ENCODE measurements at places on chromosomes 5 and 9. TPM values are rescaled to one million over a fixed set of nuclear protein-coding genes. Genes with fewer than 3 reads are reported as not detected.
A peak's percentile ranks its signal among the peaks of the same experiment; 100 is the strongest.

DNA sequence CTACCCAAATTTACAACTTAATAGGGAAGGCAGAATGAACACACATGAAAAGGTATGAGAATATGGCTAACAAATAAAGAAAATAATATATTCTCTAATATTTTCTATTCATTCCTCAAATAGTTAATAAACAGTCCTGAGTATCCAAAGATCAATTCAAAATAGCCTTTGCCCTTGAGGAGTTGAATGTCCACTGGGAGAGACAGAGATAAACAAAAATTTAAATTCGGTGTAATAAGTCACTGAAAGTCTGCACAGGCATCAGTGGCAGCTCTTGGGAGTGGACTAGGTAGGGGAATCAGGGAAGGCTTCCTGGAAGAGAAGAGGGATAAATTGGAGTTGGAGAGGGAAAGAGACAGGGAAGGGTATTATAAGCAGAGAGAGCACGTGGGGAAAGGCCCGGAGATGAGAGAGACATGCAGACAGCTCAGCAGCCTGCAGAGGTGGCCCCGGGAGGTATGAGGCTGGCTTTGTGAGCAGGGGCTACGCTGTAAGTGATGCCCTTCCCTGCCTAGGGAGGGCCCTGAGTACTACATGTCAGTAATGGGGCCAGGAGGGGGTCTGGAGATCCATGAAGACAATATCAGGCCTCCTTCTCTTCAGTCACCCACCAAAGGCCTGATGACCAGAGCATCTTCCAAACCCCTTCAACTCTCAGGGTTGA is 137.1 kb downstream of the PDE8B start:
- DNase-seq = no peak
- H3K36me3 ChIP-seq = no peaks in the 10 kb centered on the region
- no peak overlapping the region for H3K27ac ChIP-seq
- no peak overlapping the region for H3K4me3 ChIP-seq

DNA sequence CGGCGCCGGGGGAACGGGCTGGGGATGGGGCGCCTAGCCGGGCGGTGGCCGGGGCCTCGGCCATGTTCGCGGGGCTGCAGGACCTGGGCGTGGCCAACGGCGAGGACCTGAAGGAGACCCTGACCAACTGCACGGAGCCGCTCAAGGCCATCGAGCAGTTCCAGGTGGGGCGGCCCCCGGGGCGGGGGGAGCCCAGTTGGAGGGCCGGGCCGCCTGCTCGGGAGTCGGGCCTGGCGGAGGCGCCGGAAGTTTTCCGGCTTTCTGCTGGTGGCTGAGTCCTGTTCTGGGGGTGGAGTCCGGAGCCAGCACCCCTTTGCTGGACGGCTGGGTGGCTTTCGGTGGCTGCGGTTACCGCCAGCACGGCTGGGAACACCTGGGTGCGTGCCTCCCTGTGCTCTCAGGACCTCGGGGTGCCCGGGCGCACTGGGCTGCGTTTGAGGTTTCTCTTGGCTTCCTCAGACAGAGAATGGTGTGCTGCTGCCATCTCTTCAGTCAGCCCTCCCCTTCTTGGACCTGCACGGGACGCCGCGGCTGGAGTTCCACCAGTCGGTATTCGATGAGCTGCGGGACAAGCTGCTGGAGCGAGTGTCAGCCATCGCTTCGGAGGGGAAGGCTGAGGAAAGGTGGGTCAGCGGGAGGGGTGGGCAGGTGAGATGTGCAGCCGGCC is 454 bp downstream of the NELFB start:
- peaks cover 19% of the 10 kb centered on the region for H3K36me3 ChIP-seq
- peaks cover 23% of the 10 kb centered on the region for H3K27me3 ChIP-seq
- H3K4me1 ChIP-seq = peaks cover 7% of the 10 kb centered on the region
- H3K27ac ChIP-seq = peak overlapping the region; percentile 38
- H3K4me3 ChIP-seq = peak overlapping the region; percentile 98
- no peak for DNase-seq

- peaks cover 3% of the 10 kb centered on the region for H3K36me3 ChIP-seq
- H3K4me3 ChIP-seq = no peak overlapping the region
- H3K4me1 ChIP-seq = no peaks in the 10 kb centered on the region
- no peak for DNase-seq
- no peaks in the 10 kb centered on the region for H3K27me3 ChIP-seq
Observed at GRCh38 chr9:35798658-35799374, 7.4 kb downstream of the NPR2 start.

DNA sequence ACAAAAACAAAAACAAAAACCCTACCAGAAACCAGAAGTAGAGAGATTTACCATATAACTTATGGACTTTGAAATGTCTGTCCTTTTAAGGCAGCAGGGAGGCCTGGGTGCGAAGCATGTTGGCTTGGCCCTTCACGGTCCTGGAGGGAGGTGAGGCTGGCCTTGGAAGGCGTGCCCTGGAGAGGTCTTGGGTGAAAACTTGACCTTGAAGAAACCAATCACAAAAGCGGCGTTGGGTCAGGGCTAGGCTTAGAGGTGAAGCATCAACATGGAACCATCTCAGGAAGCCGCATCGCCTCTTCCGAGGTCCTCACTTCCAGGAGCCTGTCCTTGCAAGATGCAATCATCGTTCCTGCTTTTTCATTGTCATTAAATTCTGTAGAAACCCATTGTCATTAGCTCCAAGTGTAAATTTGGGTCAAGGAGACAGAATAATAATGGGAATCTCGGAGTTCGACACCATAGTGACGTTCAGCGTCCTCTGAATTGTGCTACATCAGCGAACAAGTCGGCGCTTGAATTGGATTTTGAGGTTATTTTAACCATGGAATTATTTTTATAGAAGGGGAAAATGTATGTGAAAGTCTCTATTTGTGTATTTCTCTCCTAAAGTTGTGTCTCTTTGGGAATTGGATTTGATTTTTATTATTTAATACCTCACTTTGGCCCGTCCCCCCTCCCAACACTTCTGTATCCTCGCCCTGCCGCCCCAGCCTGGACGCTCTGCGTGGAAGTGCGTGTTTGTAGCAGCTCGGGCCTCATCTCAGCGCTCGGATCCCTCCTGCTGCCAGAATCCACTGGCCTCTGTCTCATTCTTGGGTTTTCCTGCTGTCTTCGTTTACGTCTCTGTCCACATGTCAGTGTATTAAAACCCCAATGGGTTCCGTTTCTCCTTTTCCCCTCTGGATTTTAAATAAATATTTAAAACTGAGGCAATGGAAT is 11.1 kb upstream of the ORM1 start:
- H3K4me3 ChIP-seq = no peak overlapping the region
- H3K36me3 ChIP-seq = no peaks in the 10 kb centered on the region
- H3K4me1 ChIP-seq = no peaks in the 10 kb centered on the region
- no peak for DNase-seq

- DNase-seq = no peak
- H3K36me3 ChIP-seq = peaks cover 51% of the 10 kb centered on the region
- no peaks in the 10 kb centered on the region for H3K4me1 ChIP-seq
- no peak overlapping the region for H3K27ac ChIP-seq
- no peak overlapping the region for H3K4me3 ChIP-seq
Observed at GRCh38 chr9:130857864-130858738, 23.0 kb downstream of the ABL1 start.

DNA sequence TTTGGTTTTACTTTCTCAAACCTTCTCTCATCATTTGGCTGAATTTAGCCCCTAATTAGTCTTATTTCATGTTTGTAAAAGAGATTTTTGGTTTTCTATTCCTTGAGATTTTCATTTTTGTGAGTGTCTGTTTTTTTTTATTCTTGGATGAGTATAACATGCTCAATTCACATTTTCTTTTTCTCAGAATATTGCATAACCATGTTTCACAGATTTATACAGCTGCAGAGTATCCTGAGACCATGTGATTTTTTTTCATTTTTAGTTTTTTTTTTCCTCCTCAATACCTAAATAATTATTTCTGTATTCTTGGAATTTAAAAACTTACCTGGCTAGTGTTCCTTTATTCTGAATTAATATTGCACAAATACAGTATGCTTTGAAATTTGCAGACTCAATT is 361.9 kb downstream of the SEMA5A start:
- no peaks in the 10 kb centered on the region for H3K36me3 ChIP-seq
- no peaks in the 10 kb centered on the region for H3K4me1 ChIP-seq
- no peak for DNase-seq
- H3K4me3 ChIP-seq = no peak overlapping the region

GRCh38 chr5:171162165-171162564 is 146.9 kb upstream of the TLX3 start:
- no peak overlapping the region for H3K4me3 ChIP-seq
- no peak for DNase-seq
- H3K27me3 ChIP-seq = no peaks in the 10 kb centered on the region
- no peaks in the 10 kb centered on the region for H3K4me1 ChIP-seq

- DNase-seq = no peak
- H3K4me3 ChIP-seq = no peak overlapping the region
- H3K27ac ChIP-seq = no peak overlapping the region
- no peaks in the 10 kb centered on the region for H3K4me1 ChIP-seq
Observed at GRCh38 chr5:1703352-1704050, 96.1 kb downstream of the MRPL36 start.

- H3K27me3 ChIP-seq = no peaks in the 10 kb centered on the region
- H3K4me1 ChIP-seq = no peaks in the 10 kb centered on the region
- H3K27ac ChIP-seq = no peak overlapping the region
- H3K4me3 ChIP-seq = no peak overlapping the region
Observed at GRCh38 chr5:129448654-129449053, 11.4 kb upstream of the ADAMTS19 start.

- no peaks in the 10 kb centered on the region for H3K36me3 ChIP-seq
- no peak overlapping the region for H3K4me3 ChIP-seq
- no peak for DNase-seq
- no peaks in the 10 kb centered on the region for H3K4me1 ChIP-seq
- no peaks in the 10 kb centered on the region for H3K27me3 ChIP-seq
Observed at GRCh38 chr9:83154087-83154736, 91.3 kb upstream of the RASEF start.

DNA sequence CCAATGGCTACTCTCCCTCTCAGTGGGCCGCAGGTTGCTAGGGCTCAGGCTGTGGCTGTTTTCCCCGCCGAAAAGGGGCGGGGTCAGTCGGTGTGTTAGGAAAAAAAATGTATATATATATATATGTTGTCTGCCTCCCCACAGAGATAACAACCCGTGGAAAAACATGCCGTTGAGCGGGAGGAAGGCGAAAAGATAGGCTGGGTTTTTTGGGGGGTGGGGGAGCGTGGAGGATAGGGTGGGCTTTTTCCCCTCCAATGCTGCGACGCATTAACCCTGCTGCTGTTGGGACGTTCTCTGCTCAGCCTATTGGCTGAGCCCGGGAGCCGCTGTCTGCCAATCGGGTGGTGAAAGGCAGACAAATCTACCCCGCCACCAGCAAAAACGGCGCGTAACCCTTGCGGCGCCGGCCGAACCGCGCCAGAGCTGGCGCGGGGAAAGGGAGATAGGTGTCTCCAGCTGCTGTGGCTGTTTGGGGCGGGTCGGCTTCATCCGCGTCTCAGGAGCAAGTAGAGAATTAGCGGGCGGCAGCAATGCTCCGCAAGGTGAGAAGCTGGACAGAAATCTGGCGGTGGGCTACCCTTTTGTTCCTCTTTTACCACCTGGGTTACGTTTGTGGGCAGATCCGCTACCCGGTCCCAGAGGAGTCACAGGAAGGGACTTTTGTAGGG is at the start of gene PCDHGC4:
Gene PCDHGC4 (plus strand): TSS at position 390 of the 671 bp plus-strand sequence. CDS start 144 bp downstream, at position 534.
- no peak within 1 kb of the TSS for H3K27ac ChIP-seq
- peaks cover 13% of the 10 kb centered on the region for H3K27me3 ChIP-seq
- H3K4me1 ChIP-seq = peaks cover 11% of the 10 kb centered on the region

GRCh38 chr5:150519978-150520377 is 12.0 kb downstream of the NDST1 start:
- no peaks in the 10 kb centered on the region for H3K27me3 ChIP-seq
- H3K4me3 ChIP-seq = no peak overlapping the region
- no peak for DNase-seq
- H3K36me3 ChIP-seq = no peaks in the 10 kb centered on the region
- H3K4me1 ChIP-seq = no peaks in the 10 kb centered on the region
- H3K27ac ChIP-seq = no peak overlapping the region

- no peak overlapping the region for H3K4me3 ChIP-seq
- H3K27me3 ChIP-seq = peaks cover 100% of the 10 kb centered on the region
- peaks cover under 1% of the 10 kb centered on the region for H3K4me1 ChIP-seq
- DNase-seq = no peak
- no peak overlapping the region for H3K27ac ChIP-seq
Observed at GRCh38 chr5:88675168-88675707, 207.7 kb downstream of the MEF2C start.

GRCh38 chr9:32431940-32432555 is 47.6 kb downstream of the ACO1 start:
- H3K4me3 ChIP-seq = no peak overlapping the region
- H3K27me3 ChIP-seq = no peaks in the 10 kb centered on the region
- no peaks in the 10 kb centered on the region for H3K4me1 ChIP-seq
- no peak for DNase-seq
- H3K27ac ChIP-seq = no peak overlapping the region

DNA sequence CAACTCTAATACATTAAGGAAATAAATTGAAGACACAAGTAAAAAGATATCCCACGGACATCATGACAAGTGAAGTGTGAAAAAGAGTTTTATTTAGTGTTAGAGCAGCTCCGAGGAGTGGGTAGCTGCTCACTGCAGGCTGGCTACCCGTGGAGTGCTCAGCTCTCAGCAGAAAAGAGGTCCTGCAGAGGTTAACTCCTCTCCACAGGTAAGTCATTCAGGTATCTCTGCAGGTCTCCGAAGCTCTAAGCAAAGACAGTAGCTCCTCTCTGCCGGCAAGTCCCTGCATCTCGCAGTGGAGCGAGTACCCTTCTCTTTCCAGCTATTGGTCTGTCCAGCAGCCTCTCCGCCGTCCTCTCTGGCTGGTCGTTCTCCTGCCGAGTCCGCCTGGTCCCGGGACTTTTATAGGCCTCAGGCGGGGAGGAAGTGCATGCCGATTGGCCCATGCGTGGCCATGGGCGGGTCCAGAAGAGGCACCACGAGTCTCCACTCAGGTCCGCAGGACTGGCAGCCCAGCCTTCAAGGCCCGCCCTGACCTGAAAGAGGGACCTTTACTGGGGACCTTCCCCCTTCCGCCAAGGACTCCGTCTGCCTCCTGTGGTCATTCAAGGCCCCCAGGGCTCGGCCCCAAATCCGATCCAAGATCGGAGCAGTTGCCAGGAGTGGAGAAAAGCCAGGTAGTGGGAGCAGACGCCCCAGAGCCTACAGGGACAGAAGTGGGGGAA is 29.9 kb downstream of the BTNL9 start:
- no peaks in the 10 kb centered on the region for H3K4me1 ChIP-seq
- H3K27ac ChIP-seq = no peak overlapping the region
- no peak overlapping the region for H3K4me3 ChIP-seq
- peaks cover 3% of the 10 kb centered on the region for H3K27me3 ChIP-seq
- no peaks in the 10 kb centered on the region for H3K36me3 ChIP-seq
- no peak for DNase-seq

DNA sequence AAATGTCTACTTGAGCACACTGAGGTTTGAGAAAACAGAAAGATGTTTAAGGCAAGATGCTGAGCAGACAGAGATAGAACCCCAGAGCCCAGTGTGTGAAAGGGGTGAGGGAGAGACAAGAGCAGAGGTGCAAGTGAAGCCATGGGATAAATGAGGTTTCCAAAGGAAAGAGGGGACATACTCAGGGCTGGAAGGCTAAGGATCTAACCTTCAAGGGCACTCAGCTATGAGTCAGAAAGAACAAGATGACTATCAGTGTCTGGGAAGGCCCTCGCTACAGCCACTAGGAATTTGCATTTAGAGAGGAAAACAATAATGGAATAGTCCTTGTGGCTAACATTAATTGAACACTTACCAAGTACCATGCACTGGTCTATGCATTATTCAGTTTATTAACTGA is 113.7 kb downstream of the HTR4 start:
- no peaks in the 10 kb centered on the region for H3K27me3 ChIP-seq
- no peak overlapping the region for H3K27ac ChIP-seq
- no peaks in the 10 kb centered on the region for H3K36me3 ChIP-seq
- H3K4me3 ChIP-seq = no peak overlapping the region

- no peak overlapping the region for H3K4me3 ChIP-seq
- no peak for DNase-seq
- peaks cover 23% of the 10 kb centered on the region for H3K4me1 ChIP-seq
- H3K27me3 ChIP-seq = no peaks in the 10 kb centered on the region
- H3K27ac ChIP-seq = peak overlapping the region; percentile 37
Observed at GRCh38 chr9:134344068-134344799, 18.0 kb downstream of the RXRA start.

CCNH gene
- 96.7 TPM for total RNA-seq

SPIN1 gene
- total RNA-seq = 36.9 TPM

FBP2 gene
- total RNA-seq = 0.38 TPM

DNAJA1 gene
- total RNA-seq = 138 TPM
